ENCODE measurements at places on chromosomes 1 and 21.
A peak's percentile ranks its signal among the peaks of the same experiment; 100 is the strongest.

DNA sequence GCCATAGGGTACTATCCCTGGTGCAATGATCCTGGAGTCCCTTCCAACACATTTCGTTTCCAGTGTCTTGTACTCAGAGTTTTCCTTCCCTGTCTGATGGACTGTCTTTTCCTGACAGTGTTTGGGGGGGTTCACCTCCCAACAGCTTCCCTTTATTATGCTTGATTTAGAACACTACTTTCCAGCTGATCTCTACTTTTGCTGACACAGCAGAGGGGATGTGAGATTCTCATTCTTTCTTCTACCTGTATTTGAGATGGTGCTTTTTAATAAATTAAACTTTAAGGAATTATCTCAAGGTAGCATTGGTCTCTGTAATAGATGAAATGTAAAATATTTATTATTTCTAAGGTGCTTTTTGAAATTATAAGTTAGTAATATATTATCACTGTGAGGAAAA lies 41.0 kb downstream of the SLC35A3 start:
- DNase-seq, result no peak

DNA sequence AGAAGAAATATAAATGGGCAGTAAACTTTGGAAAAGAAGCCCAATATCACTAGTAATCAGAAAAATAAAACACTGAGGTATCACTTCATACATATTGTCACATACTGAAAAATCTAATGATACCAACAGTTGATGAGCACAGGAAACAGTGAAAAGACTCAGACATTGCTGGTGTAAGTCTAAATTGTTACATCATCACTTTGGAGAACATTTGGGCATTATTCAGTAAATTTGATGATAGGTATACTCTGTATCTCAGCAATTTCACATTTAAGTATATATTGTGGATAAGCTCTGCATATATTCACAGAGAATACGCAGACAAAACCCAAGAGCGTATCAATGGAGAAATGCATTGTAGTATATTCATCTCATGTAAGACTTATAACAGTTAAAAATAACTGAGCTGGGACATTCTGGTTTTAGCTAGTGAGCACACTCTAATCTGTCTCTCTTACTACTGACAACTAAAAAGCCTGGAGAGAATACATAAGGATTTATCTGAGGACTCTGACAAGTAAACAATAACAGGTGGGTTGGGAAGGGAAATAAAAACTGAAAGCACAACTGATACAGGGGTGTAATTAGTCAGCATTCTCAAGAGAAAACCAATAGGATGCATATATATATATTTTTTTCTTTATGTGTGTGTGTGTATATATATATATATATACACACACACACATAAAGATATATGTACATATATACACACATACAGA lies 212.7 kb upstream of the JUN start:
- DNase-seq, result no peak

DNA sequence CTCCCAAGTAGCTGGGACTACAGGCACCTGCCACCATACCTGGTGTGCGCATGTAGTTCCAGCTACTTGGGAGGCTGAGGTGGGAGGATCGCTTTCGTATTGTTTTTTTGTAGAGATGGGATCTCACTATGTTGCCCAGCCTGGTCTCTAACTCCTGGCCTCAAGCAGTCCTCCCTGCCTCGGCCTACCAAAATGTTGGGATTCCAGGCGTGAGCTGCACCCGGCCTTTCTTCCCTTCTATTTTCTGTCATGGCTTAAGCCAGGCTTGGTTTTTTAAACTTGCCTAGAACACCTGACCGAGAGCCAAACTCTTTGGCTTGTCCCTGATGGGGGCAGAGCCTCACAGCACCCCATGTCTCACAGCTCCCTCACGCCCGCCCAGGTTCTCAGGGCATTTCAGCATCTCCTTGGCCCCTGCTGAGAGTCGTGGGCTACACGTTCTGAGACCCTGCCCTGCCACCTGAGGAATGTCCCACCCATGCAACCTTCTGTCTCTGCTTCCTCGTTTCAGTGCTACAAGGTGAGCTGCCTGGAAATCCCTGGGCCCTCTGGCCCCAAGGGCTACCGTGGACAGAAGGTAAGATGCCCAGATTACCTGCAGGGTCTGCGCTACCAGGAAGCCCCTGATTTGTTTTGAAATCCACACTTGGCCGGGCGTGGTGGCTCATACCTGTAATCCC lies 15.7 kb downstream of the COL6A2 start:
- peak; percentile 36 for DNase-seq

GRCh38 chr1:182374101-182374834 lies 17.3 kb downstream of the GLUL start:
- DNase-seq, result no peak

DNA sequence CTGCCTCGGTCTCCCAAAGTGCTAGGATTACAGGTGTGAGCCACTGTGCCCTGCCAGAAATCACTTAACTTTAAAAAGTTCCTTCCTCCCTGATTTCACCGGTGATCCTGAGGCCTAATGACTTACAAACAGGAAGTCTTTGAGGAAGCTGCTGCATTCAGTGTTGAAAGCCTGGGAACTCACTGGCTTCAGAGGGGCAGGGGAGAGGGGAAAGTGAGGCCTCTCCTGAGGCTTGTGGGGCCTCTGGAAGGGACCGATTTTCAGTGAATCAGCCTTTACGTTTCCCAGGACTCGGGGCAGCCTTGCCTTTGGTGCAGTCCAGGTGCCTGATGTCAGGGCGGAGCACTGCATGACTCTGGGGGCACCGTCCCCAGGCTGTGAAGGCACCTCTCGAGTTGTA lies 30.1 kb upstream of the ARHGEF10L start:
- no peak for DNase-seq

- DNase-seq, result no peak
Measured at GRCh38 chr1:202645097-202645476, 65.2 kb downstream of the SYT2 start.
